SHP77 treated with DMSO at 0.1 percent for 48 hours (cell line): ENCODE measurements at places on chromosomes 2 and 18.

DNA sequence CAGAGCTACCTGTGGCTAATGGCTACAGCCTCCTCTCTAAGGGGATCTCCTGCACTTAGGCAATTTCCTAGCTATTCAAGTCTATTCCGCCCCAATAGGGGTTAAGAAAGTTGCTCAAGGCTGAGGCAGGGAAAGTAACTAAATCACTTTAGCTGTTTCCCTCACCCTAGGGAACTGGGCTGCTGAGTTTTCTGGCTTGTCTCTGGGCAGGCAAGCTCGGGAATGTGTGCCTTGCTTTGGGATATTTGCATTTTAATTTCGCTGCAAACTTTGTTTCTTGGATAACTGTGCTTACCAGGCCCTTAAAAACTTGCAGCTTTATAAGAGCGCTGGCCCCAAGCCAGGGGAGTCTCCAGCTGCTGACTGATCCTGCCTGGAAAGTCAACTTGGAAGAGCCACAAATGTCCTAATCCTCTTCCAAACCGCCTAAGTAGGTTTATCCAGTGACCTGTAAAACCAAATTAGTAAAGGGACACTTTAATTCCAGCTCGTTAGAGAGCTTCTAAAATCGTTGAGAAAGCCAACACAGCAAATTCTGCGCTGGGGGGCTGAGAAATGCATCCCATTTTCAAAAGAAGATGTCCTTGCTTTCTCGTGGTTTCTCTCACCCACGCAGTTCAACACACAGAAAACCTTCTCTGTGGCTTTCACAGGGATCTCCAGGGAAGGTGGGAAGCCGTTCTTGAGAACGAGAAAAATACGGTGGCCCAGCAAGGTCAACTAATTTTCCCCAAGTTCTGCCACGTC, 59.5 kb upstream of the SP3 start:
- no peak for DNase-seq

DNA sequence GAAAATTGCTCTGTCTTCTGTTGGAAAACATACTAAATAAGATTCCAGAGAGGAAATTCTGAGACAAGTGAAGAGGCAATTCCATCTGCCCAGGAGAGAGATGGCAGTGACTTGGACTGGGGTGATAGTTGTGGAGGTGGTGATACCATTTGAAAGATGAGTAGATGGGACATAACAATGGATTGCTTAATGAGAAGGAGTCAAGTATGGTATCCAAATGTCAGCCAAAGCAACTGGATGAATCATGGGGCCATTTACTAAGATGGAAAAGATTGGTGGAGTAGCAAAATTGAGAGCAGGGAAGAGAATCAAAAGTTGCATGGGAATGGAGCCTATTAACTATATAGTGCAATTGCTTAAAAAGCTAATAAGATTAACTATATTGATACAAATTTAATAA, 222.1 kb downstream of the ETAA1 start:
- no peak for DNase-seq

DNA sequence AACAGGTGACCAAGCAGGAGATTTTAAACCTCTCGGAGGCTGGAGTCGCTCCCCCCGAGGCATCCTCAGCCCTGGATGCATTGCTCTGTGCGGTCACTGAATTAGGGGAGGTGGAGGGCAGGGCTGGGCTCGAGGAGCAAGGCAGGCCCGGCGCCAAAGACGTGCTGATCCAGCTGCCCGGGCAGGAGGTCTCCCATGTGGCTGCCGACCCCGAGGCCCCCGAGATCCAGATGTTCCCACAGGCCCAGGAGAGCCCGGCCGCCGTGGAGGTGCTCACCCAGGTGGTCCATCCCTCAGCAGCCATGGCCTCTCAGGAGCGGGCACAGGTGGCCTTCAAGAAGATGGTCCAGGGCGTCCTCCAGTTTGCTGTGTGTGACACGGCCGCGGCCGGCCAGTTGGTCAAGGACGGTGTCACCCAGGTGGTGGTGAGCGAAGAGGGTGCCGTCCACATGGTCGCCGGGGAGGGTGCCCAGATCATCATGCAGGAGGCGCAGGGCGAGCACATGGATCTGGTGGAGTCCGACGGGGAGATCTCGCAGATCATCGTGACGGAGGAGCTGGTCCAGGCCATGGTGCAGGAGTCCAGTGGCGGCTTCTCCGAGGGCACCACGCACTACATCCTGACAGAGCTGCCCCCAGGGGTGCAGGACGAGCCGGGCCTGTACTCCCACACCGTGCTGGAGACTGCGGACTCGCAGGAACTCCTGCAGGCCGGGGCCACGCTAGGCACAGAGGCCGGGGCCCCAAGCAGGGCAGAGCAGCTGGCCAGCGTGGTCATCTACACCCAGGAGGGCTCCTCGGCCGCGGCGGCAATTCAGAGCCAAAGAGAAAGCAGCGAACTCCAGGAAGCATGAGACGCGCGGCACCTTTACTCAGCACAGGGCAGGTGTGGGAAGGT, 145.1 kb downstream of the PTGR3 start:
- DNase-seq: no peak

GRCh38 chr2:30695749-30696148, 111.5 kb downstream of the CAPN13 start:
- no peak for DNase-seq

DNA sequence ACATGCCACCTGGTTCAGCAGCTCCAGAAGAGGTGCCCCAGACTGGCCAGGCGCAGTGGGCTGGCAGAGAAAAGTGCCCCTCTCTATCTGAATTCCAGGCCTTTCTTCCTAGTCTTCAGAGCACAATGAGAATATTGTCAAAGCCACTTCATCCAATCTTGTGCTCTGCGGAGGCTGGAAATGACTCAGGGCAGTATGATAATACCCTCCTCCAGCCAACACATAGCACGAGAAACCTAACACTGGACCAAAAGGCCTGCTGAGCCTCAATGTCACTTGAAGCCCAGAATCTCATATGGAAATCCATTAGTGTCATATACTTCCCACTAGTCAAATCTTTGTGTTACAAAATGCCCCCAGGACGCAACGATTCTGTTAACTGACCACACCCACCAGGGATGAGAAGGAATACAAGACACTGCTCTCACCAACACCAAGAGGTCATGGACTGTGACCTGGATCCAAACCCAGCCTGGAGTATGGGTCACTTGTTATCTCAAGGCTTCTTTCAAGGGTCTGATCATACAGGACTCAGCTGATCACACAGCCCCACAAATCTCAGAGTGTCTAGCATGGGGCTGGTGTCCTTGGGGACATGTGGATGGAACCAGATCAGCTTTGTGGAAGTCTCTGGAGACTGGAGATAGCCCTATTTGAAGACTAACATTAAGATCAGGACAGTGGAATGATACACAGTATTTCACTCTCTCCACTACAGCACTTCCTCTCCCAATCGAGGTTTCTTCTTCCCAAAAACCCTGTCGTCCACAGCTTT, 10.1 kb downstream of the KIF3C start:
- no peak for DNase-seq

DNA sequence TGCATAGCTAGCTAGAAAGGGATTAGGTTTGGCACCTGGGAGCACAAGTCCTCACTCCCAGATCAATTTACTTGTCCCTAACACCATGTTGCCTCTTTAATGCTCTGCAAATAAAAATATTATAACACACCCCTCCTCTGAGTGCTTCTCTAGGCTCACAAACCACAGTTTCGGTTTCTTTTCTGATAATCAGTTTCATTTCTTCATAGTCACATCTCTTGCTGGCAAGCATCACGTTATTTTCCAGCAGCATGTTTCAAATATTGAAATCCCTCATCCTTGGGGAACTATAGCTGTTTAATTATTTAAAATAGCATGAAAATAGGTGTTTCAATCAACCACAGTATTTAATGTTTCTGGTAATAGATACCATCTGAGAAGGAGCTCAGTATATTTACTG, 13.9 kb upstream of the SMCHD1 start:
- no peak for DNase-seq

DNA sequence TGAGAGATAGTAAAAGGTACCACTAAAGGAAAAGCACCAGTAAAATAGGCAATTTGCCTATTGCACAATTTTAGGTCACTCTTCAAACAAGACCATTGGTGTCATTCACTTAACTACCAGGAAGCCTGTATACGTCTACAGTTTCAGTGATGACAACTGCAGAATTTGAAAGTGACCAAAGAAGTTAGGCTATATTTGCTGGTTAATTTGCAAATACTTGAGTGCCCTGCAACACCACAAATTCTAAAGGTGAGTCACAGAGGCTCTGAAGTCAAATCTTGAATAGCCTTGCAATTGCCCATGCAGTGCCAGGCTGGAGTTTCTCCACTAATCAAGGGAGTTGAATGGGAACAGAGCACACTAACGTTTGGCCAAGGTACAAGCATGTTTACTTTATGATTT, 128.7 kb upstream of the CCDC68 start:
- no peak for DNase-seq

DNA sequence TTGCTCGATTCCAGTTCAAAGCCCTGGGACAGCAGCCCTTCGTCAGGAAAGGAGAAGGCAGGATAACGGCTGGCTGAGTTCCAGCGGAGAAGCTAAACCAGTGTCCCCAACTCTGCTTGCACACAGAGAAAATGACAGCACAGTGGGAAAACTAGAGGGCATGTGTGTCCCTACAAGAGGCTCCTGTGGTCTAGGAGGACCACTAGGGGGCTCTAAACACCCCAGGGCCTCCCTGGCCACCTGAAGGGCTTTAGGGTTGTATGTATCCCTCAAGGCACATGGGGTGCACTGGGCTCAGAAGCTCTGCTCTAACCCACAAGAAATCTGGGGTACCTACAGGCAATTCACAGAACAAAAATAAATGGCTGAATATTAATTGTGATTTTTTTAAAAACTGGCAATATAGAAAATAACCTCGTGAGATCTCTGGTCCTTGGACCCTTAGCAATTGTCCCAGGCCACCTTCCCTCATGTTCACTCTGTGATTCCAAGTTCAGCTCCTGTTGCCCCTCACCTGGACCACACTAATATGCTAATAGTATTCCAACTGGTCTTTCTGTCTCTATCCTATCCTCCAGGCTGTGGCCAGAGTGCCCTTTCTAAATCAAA, 17.5 kb downstream of the STAT1 start:
- no peak for DNase-seq

- DNase-seq: no peak
These were observed 232.8 kb downstream of the GRB14 start for GRCh38 chr2:164388511-164388910.

- DNase-seq: no peak
These were observed 101.5 kb downstream of the KLF7 start for GRCh38 chr2:207064128-207064690.

DNA sequence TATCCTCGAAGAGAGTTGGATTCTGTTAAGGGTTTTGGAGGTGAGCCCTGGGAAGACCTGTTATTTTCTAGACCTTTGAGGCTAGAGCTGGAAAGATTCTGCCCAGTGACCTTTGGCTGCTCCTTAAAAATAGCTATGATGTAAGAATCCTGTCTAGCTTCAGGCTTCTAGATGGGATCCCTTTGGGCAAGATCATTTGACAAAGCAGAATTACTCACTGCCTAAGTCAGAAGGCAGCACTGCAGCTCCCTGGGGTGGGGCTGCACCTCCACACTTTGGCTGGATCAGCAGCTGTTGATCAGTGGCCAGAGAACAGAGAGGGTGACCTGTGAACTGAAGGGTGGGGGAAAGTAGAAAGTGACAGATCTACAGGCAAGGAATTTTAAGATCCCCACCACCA, 103.8 kb downstream of the ASAP2 start:
- no peak for DNase-seq
